ENCODE measurements at places on chromosomes 13 and 19.

- no peak for DNase-seq
Observed at GRCh38 chr19:18049385-18049784, 37.3 kb downstream of the IL12RB1 start.

DNA sequence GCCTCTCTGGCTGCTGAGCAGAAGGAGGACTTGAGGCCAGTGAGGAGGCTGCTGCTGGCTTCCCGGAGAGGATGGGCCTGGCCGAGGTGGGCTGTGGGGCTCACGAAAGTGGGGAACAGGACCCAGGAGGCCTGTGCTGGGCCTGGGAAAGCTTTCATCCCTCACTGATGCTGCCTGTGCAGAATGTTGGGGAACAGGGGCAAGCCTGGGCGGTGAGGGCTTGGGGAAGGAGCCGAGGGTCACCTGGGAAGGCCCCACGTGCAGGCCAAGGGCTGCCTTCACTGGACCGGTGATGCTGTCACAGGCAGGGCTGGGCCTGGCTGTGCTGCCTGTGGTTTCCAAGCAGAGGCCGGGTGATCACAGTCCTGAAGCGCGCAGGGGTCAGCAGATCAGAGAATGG is 9.4 kb downstream of the AP1M1 start:
- DNase-seq, result no peak

GRCh38 chr19:32669310-32669709 is 5.7 kb downstream of the ANKRD27 start:
- no peak for DNase-seq

- no peak for DNase-seq
Observed at GRCh38 chr19:10418485-10419199, 1.7 kb upstream of the PDE4A start.

GRCh38 chr13:90510319-90510718 is 837.2 kb upstream of the MIR17HG start:
- no peak for DNase-seq

- DNase-seq, result no peak
Observed at GRCh38 chr19:32373585-32374295, 28.3 kb downstream of the ZNF507 start.

- no peak for DNase-seq
Observed at GRCh38 chr13:109418111-109418510, 368.3 kb downstream of the IRS2 start.

DNA sequence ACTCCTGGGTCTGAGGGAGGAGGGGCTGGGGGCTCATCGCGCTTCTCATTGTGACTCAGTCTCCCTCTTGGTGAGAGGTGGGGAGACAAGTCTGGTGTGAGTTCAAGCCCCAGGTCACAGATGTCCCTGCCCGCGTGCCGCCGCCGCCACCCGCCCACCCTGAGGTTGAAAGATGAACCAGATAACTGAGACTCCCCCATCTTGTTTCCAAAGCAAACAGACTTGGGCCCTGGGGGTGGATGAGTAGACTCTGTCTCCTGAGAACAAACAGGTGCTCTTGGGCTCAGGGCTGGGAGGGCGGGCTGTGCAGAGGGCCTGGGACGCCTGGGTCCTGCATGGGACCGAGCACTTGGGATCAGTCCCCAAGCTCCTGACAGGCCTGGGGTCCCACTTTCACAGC is 567 bp downstream of the SBK2 start:
- no peak for DNase-seq

DNA sequence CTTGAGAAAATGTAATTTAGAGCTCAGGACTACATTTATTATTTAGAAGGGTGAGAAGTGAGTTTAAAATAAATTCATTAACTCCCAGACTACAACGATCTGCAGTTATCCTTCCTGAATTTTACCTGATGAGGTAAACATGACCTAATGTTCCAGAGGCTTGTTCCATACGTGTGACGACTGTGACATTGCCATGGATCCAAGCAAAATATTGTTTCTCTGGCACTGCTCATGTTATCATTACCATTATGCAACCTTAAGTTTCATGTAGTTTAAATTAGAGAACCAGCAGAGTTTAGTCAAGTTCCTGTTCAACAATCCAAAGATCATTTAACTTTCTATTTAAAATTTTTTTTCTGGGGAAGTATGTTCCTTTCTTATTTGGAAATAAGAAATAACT is 279.6 kb downstream of the KLF5 start:
- DNase-seq, result no peak

DNA sequence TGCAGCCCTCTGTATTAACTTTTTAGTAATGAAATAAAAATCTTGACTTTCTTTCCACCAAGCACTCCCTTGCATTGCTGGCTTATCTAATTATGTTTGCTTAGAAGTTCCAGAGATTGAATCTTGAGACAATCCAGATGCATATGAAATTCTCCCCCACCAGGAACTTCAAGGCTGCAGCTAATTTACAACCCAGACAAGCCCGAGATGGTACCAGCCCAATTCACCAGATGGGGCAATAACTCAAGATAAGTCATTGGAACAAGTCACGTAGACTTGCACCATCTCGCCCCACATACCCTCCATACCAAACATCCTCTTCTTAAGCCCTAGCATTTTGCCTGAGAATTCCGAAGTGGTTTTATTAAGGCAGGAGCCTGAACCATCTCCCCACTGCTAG is 29.0 kb downstream of the UTP14C start:
- DNase-seq, result no peak

- no peak for DNase-seq
Observed at GRCh38 chr19:4986056-4986455, 17.1 kb downstream of the KDM4B start.

- no peak for DNase-seq
Observed at GRCh38 chr19:37346091-37346490, 24.8 kb upstream of the ZNF527 start.

GRCh38 chr13:47790755-47791154 is 210.3 kb downstream of the SUCLA2 start:
- no peak for DNase-seq

- DNase-seq, result peak; percentile 19
Observed at GRCh38 chr13:98994896-98995295, 17.0 kb upstream of the DOCK9 start.

- DNase-seq, result peak; percentile 13
Observed at GRCh38 chr13:41199526-41199925, 5.2 kb upstream of the KBTBD7 start.

GRCh38 chr13:40595693-40596092 is 70.7 kb downstream of the FOXO1 start:
- no peak for DNase-seq

DNA sequence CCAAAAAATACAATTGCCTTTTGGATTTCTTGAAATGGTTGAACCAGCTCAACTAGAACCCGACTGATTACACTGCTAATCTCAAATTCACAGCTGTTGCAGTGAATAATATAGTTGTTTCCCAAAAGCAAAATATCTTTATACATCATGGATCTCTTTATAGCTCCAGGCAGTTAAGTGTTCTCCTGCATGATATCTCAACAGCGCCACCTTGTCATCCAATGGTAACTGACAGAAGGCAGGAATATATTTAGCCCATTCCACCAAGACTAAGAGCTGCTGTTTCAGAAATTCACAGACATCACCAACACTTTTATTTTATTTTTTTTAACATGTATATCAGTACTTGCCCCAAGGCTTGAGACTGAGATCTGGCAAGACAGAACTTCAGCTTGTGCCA is 1141.0 kb upstream of the PRR20A start:
- DNase-seq, result no peak

DNA sequence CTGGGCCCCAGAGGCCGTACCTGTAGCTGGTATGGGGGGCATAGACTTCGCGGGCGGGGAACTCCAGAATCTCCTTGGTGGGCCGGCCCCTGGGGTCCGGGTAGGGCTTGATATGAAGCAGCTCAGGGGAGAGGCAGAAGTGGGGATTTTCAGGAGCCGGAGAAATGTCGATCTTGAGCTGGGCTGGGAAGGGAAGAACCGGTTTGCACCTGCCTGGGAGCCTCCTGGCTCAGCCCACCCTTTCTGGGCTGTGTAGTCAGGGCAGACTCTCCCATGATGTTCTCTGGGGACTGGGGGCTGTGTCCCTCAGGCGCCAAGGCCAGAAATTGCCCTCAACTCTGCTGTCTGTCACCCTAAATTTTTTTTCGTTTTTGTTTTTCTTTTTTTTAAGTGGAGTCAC is 2.6 kb downstream of the ANGPTL8 start:
- no peak for DNase-seq

DNA sequence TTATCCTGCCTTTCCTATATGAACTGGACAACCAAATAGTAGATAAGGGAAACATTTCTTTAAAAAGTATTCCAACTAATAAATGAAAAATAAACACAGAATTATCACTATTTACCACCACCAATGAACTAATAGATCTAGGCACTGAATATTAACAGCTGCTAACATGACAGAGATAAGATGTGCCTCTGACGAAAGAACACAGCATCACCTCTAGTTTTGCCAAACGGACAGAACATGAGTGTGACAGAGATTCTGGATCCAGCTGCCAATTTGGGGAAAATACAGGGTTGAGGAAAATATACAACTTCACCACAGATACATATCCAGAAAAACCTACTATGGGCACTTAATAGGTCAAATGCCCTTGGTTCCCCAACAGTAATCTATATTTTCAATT is 18.0 kb downstream of the VPS36 start:
- no peak for DNase-seq

GRCh38 chr13:86737334-86737932 is 933.7 kb upstream of the SLITRK5 start:
- no peak for DNase-seq

DNA sequence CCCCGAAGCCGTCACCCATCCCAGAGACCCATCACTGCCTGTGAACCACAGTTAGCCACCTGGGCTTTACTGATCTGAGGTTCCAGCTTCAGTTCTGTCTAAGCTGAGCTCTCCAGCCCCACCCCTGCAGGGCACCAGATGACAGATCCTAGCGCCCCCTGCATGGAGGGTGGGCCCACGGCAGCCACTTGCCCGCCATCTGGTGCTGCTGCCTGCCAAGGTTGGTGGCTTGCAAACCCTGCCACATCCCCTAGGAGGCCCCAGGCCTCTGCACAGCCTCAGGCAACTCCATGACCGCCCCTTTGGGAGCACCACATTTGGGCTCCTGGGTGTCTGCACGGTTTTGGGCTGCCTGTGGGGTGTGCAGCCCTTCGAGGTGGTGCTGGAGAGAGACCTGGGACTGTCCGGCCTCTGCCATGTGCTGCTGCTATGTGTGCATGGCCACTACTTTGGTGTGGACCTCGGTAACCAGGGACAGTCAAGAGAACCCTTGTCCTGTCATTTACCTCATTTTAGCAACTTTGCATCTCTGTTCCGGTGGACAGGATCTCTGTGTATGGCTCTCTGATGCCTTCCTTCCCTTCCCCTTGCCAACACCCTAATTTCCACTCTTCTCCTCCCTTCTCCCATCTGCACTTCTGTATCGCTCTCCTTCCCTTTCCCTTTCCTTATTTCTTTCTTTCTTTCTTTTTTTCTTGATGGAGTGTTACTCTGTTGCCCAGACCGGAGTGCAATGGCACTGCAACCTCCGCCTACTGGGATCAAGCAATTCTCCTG is 17.4 kb upstream of the SDHAF1 start:
- DNase-seq, result no peak

DNA sequence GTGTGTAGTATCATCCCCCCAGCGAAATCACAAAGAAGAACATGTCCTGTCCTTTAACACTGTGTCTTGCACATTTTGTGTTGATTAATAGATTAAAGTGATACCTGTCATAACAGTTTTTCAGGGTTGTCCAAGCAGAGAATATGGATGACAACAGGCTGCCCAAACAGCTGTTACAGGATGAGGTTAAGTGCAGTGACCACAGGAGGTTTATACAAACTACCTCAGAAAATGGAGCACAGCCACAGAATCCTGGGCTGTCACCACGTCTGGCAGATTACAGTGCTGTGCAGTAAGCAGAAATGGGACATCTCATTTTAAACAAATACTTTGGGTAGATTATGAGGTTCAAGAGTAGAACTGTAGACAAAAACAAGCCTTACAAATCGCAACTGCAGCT is 575.6 kb downstream of the DCT start:
- no peak for DNase-seq

GRCh38 chr19:45752639-45753038 is 16.4 kb downstream of the SIX5 start:
- no peak for DNase-seq

DNA sequence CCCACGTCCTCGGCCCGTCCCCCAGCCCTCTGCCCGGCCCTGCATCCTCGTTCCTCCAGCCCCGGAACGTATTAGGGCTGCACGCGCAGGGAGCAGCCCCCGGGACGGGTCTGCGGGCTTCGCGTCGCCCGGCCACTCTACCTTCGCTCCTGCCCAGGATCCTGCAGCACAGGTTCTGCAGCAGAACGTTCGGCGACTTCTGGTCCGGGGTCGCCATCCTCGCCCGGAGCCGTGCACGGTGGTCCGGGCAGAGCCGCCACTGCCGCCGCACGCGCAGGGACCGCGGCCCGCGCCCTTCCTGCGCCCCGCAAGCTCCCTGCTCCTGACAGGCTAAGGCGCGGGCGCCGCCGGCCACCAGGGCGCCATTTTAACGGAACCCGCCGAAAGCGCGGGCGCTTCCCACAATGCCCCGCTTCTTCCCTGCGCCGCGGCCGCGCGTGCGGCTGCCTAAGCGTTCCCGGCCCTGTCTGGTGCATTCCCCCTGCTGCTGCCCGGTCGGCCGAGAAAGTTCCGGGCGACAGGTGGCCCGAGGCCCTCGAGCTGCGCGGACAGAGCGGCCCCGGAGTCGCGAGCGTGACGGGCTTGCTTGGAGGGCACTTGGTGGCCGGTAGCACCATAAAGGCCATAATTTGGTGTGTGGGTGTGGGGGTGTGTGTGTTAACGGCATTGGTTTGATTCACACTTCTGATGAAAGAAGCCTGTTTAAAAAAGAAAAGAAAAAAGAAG is at the start of gene TUBGCP3:
Gene TUBGCP3, minus strand, starts transcription at position 390 of the 726 bp plus-strand sequence. Its CDS starts 173 bp downstream, at position 217.
- DNase-seq, result peak; percentile 76

DNA sequence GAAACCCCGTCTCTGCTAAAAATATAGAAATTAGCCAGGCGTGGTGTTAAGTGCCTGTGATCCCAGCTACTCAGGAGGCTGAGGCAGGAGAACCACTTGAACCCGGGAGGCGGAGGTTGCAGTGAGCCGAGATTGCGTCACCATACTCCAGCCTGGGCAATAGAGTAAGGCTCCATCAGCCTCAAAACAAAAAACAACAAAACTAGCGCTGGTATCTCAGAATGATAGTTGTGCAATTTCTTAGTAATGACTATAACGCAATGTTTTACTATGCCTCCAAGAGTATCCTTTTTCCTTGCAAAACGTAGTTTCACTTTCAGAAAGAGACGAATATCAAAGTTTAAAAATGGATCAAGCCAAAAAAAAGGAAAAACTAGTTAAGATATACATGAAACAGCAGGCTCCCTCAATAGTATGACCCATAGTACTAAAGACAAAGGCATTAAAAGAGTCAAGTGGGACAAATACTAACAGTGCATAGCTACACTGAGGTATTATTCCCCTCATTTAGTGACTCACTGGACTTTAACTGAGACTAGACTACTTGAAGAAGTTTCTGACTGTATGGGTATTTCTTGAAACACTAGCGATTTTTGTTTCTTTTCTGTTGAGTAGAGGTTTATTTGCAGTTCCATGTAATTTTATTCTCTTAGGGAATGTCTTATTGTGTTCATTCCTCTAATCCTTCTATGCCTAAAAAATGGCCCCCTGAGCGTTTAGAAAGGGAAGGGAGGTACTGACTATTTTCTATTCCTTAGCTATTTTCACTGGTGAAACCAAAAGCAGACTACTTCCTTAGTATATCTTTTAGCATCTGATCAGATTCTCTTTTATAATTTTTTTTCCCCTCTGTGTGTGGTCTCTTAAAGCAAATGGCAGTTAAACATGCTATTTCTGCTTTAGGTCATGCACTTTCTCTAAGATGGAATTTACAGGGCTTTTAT is 10.4 kb upstream of the ITM2B start:
- no peak for DNase-seq

GRCh38 chr13:63512095-63512494 is 2096.4 kb upstream of the PCDH20 start:
- DNase-seq, result no peak
